ENCODE measurements at places on chromosomes 6 and 20.

- DNase-seq, result no peak
Observed at GRCh38 chr6:24931718-24932691, 3.8 kb downstream of the RIPOR2 start.

DNA sequence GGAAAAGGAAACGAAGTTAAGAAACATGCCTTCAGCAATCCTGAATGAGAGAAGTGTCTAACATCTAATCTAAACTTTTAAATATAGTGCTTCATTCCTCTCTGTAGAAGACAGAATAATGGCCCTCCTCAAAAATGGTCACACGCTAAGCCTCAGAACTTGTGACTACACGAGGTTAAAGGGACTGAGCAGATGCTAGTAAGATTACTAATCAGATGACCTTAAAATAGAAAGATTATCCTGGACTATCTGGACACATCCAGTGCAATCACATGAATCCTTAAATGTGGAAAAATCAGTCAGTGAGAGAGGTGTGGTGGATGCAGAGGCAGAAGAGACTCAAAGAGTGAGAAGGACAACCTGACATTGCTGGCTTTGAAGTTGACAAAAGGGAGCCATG, 126.1 kb downstream of the TBX18 start:
- no peak for DNase-seq

GRCh38 chr6:119856136-119856535, 506.6 kb upstream of the MAN1A1 start:
- peak; percentile 15 for DNase-seq

DNA sequence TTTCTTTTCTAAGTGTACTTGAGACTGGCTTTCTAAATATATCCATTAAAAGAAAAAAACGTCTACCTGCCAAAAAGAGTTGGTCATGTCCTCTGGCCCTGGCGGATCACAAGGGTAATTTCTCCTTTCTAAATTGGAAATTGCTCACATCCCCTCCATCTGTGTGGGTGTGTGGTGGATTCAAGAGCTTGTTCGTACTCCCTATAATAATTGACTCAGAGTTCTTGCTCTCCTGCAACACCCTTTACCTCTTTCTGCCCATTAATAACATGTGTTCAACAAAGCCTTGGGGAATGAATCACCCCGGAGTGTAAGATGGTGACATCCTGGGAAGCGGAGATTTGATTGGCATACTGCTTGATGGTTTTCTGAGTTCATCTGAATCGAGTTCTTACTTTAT, 263.8 kb downstream of the ALDH8A1 start:
- DNase-seq, result no peak

DNA sequence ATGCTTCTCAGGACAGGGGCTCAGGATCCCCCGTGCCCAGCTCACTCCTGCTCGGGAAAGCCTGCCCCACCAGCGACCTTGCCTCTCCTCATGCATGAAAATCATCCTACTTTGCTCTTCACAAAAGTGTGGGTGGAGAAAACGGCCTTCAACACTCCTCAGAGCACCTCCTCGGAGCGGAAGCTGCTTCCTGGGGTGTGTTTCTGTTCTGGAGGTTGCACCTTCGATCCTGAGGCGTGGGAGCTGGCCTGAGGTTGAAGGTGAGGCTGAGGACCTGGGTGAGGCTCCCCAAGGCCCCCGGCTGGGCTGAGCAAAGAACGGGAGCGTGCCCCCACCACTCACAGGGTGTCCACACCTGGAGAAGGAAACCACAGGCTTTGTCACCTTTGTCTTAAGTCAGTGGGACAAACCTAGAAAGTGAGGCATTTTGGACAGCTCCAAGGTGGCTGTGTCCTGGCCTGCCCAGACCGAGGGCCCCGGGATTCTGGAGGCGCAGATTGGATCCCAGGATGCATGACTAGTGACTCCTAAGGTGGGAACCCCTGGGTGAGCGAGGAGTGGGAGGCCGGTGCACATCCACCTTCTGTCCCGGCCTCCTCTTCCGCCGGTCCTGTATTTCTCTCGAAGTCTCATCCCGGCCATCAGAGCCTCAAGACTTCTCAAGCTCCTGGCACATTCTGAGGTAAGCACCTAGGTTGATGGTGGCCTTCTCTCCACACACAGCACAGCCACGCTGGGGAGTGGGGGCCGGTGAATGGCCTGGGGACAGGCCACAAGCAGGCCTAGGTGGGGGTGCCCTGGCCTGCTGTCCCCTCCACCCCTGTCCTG, 104.7 kb downstream of the TMEM242 start:
- DNase-seq, result no peak

DNA sequence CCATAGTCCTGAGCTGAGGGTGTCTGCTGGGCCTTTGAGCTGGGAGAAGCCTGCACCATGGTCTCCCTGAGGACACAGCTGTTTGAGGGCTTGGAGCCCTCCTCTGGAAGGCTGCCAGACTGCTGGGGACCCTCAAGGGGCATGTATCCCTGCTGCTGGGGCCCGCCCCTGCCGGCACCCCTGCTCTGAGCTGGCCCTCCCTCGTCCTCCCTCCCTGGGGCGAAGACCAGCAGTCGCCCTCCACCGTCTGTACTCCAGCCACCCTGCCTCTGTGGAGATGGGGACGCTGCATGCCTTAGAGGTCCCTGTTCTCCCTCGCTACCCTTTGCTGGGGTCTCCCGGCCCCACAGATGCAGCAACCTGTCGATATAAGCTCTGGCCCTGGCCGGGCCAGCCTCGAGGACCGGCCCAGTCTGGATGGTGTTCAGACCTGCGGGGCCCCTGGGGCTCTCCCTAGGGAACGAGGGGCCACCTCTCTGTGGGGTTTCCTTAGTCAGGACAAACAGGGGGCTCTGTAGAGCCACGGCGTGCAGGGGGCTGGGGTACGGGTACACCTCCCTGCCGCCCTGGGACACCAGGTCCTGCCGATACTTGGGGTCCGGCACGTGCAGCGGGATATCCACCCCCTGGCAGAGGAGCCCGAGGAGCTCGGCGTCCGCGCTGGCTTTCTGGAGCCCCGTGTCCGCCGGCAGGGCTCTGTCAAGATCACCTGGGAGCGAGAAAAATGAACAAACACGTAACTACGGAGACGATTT, 11.0 kb downstream of the DACT2 start:
- DNase-seq, result no peak

DNA sequence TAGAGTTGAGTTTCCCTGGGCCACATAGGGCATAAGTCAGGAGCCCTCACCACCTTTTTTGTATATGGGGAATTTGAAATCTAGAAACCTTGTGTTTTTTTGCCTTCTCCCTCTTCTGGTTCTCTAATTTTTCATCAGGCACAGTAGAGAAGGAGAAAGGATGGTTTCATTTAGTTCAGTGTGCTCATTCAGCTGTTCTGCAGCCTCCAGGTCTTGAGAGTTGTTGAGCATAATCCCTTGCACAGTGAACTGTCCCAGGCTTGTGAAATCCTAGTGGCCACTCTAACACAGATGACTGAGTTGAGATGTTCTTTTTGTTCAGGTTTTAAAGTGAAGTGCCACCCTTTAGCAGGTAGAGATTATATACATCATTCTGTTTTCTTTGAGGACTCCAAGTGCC, 183.5 kb downstream of the CDKAL1 start:
- DNase-seq, result no peak

- no peak for DNase-seq
Observed at GRCh38 chr6:155795173-155795796, 339.6 kb upstream of the NOX3 start.

- no peak for DNase-seq
Observed at GRCh38 chr20:10313701-10314100, 95.1 kb downstream of the SNAP25 start.

DNA sequence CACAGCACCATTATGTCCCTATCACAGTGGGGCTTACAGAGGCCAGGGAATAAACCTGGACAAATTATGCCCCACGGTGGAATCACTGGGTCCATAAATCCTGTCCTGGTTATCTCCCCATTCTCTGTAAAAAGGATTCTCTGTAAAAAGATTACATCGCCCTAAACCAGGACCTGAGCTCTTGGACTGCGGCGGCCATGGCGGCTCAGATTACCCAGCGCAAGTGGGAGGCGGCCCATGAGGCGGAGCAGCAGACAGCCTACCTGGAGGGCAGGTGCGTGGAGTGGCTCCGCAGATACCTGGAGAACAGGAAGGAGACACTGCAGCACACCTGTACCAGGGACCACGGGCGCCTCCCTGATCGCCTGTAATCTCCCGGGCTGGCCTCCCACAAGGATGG, 8.4 kb upstream of the HLA-A start:
- no peak for DNase-seq

- peak; percentile 56 for DNase-seq
Observed at GRCh38 chr6:137231895-137232294, 12.7 kb upstream of the IFNGR1 start.

- no peak for DNase-seq
Observed at GRCh38 chr20:8523684-8524083, 391.6 kb downstream of the PLCB1 start.

GRCh38 chr6:36426622-36427021, 16.0 kb downstream of the PXT1 start:
- no peak for DNase-seq

DNA sequence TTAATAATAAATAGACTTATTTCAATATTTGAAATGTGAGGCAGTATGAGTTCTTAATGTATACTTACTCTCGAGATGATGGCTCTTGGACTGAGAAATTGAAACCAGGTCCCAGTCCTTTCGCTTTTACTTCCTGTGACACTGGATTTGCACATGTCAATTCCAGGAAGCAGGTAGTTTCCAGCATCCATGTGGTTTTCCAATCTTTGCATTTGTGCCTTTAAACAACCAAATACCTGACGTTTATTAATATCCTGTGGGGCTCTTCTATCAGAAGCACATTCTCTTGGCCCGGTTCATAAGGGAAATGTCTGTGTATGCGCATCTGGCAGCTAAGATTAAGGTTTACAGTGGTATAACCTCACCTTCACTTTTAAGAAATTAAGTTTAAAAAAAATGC, 13.1 kb downstream of the UTRN start:
- DNase-seq, result no peak

GRCh38 chr20:46406986-46407670, 713 bp upstream of the ELMO2 start:
- DNase-seq, result no peak

GRCh38 chr6:146287691-146288369, 255.8 kb upstream of the RAB32 start:
- DNase-seq, result no peak

DNA sequence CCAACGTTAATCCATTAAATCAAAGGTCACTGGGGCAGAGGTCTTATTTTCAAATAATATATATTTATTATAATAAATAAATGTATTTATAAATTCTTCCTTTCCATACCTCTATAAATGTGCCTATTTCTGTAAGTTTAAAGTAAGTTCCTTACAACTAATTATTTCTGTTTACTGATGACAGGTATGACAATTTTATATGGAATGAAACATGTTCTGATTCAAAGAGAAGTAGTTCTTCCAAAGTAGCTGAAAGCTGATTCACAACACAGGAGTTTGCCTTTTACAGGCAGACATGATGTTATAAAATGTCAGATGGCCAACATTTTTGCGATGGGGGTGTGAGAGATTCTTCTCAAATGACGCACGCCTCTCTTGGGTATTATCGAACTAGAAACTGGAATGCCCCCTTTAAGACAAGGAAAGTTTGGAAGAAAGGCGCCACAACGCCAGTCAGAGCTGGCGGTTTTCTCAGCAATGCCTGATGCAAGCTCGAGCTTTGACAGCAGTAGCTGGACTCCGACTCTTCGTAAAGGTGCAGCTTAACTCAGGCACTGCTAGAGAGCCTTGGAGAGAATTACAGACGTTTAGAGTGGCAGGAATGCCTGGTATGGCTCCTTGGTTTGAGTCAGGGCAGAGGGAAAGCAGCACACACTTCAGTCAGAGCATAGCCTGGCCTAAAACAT, 92.1 kb downstream of the FOXC1 start:
- no peak for DNase-seq

GRCh38 chr6:56488281-56488680, 154.4 kb downstream of the DST start:
- DNase-seq, result no peak

DNA sequence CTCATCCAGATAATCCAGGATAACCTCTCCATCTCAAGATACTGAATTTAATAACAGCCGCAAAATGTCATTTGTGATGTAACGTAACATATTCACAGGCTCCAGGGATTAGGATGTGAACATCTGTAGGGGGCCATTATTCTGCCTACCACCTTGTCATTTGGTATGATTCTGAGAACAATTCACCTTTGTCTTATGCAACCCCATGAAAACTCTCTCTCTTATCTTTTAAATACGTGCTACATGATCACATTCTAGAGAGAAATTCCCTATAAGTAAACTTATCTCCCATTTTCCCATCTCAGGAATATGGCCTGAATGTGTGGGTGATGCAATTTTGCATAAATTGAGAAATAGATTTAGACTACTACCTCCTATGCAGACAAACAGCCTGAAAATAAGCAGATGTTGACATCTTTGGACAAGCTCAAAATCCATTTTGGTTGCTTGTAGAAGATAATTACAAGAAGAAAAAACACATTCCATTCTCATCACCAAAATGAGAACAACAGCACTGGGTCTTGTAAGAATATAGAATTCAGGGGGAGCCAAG, 255.4 kb upstream of the STXBP5 start:
- no peak for DNase-seq

- DNase-seq, result no peak
Observed at GRCh38 chr20:40336533-40336932, 352.5 kb downstream of the MAFB start.

GRCh38 chr6:31710523-31711219, 4.0 kb downstream of the LY6G6F start:
- no peak for DNase-seq

DNA sequence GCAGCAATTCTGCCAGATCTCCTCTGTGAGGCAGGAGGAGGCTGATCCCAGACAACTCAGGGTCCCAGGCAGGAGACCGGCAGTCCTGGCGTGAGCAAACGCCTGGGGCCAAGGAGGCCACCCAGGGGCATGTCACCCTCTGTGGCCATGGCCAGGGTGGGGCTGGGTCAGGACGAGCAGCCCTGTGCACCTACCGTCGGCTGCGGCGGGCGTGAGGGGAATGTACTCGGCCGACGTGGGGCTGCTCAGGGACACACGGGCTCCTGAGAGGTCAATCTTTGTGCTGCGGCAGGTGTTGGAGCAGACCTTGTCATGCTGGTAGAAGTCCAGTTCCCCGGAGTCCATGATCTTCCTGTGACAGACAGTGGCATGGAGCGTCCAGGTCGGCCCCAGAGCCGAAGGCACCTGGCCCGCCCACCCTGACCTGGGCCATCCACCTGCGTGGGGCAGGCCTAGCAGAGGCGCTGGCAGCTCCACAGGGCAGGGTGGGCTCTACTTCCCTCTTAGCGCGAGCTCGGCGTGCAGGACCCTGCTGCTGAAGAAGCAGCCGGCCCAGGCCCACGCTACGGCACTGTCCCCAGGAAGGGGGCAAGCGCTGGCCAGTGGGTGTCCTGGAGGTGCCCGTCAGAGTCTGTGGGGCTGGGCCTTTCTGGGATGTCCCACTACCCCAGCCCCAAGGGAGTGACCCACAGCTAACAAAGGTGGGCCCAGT, 21.5 kb upstream of the HELZ2 start:
- DNase-seq, result no peak

GRCh38 chr20:36919715-36920333, 31.7 kb downstream of the SAMHD1 start:
- peak; percentile 24 for DNase-seq

DNA sequence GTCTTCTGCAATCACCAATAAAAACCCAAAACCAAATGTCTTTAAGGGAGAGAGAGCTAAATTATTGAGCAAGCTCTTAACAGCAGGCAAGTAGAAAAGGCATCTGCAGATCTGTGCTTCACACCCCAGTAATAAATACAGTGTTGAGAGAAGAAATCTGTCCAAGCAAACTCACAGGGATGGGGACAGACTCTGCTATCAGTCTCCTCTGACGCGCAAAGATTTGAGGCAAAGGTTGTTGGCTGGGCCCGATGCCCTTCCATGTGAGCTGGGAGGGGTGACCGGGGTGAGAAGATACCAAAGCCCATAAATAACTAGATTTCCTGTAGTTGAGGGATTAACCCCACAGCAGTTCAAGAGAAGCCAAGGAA, 315.2 kb upstream of the SOX4 start:
- no peak for DNase-seq

- DNase-seq, result no peak
Observed at GRCh38 chr6:75524322-75524972, 30.8 kb upstream of the FILIP1 start.
